GM12892 (cell line): ENCODE measurements at places on chromosomes 6 and 20.
A peak's percentile ranks its signal among the peaks of the same experiment; 100 is the strongest.

DNA sequence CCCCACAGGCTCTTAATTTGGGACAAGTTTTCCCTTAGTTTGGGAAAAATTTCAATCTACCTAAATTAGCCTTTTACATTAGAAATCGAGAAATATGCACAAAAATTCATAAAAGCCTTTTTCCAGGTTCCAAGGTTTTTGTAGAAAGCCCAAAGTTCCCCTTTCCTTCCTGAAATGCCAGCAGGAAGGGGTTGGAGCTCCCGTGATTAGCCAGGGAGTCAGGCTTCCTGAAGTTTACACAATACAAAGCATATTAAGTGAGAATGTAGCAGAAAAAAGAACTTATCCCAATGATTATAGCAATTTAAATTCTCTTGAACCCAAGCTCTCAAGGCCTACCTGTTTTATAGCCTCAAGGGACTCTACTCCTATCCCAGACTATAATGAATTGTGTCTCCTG is 39.1 kb downstream of the SYNJ2 start:
- no peak for DNase-seq

DNA sequence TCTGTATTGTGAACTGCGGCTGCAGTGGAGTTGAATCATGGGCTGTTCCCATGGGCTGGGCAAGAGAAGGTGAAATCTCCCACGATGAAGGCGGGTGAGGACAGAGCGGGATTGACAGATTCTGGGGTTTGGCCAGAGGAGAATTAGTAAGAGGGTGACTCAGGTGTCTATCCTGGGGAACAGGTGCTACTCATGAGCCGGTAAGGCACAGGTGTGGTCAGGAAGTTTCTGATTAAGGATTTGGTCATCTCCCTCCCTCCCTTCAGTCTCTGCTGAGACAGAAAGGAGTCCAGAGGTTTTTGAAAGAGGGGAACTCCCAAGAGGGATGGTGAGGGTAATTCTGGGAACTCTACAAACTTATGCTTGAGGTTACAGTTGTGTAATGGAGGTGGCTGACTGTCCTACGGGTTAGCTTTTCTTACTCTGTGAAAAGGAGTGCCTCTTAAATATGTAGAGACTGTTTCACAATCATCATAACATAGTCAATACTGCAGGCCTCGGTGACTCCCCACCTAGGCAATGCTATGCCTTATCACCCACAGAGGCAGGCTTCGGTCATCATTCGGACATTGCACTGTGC is 31.5 kb downstream of the SERPINB1 start:
- no peak for DNase-seq

- DNase-seq: peak; percentile 68
Measured at GRCh38 chr6:44126320-44127149, 717 bp downstream of the MRPL14 start.

DNA sequence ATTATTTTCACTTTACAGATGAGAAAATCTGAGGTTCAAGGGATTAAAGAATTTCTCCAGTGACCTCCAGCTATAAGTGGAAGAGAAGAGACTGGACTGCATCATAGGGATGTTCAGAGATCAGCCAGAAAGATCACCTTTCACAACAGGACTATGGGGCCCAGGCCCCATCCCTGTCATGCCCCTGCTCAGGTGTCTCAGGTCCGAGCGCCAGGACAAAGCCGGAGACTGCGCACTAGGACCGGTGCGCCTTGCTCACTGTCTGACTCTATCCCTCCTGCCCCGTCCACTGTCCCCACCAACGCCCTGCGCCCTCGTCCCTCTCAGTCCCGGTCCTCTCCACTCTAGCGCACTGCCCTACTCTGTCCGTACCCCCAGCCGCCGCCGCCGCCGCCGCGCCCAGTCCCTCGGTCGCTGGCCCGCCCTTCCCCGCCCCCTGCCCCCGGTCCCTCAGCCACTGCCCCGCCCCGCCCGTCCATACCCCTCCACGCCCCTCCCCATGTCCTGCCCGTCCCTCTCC is 521 bp upstream of the RAD21L1 start:
- DNase-seq: no peak

- DNase-seq: no peak
Measured at GRCh38 chr6:115467726-115468125, 593.0 kb downstream of the FRK start.

DNA sequence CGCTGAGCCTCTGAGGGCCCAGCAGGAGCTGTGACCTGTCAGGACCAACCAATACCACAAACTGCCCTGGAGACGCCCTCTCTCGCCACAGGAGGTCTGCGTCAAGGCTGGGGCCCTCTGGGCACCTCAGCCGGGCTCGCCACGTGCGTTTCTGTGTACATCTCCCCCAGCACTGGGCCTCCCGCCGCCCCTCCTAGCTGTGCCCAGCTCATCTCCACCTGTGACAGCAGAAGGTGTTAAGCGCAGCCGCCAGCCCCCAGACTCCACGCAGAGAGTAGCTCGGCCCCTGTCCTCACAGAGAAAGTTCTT is 91.4 kb downstream of the TAF4 start:
- DNase-seq: no peak

DNA sequence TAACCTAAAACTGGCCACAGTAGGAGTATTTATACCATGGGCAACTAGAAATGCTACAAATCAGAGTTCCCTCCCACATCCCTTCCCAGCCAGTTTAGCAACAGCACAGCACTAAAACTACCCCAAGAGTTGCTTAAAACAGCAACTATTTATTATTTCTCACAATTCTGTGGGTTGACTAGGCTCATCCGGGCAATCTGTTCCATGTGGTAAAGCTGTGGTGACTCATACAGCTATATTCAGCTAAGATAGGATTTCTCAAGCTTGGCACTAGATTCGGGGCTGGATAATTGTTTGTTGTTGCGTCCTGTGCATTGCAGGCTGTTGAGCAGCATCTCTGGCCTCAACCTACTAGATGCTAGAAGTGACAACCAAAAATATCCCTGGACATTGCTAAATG is 8.6 kb upstream of the HECA start:
- no peak for DNase-seq

DNA sequence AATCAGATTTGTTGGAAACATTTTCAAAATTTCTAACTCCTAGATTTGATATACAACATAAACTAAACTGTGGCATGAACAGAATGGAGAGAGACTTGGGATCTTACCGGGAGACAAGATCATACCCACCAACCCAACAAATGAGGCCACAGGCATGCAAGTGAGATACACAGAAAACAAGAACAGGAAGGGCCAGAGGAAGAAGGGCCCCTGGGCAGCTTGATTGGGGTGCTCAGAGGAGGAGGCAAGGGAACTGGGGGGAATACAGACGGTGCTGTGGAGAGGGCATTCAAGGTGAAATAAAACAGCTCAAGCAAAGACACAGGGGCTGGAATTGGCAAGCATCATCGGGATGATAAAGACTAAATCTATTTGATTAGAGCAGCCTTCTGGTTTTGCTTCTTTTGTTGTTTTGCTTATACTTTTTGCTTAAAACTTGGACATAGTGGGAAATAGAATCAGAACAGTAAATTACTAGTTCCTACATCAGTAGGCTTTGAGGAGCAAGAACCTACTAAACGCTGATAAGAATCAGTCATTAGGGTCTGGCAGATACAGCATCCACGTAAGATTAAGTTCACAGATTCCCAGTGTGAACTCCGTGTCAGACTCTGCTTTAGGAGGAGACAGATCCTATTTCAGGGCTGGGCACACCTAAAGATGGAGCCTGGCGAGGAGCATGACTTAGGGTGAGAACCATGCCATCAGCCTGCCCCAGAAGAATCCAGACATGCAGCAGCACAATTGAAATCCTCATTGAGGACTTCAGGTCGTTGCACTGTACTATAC is 3.5 kb upstream of the RAMACL start:
- no peak for DNase-seq

DNA sequence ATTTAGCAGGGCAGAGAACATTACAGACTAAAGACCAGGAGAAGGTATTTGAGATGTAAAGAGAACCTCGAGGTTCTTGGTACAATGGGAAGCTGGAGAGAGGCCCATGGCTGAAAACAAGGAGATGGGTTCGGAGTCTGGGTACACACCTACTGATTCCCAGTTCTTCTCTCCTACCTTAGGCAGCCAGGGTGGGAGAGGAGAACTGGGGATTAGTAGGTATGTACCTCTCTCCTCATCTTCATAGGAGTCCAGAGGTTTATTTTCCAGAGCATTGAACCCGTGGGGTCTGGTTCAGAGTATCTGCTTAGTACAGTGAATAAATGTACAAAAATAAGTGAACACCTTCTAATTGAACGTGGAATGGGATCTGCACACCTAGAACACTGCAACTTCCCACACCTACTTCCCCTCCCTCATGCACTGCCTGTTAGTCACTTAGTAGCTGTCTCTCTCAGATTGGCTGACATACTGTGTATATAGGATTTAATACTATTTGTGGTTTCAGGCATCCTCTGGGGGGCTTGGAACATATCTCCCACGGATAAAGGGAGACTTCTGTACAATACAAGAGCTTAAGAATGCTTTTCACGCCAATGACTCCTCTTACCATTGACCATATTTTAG is 23.5 kb upstream of the NUP153 start:
- no peak for DNase-seq

DNA sequence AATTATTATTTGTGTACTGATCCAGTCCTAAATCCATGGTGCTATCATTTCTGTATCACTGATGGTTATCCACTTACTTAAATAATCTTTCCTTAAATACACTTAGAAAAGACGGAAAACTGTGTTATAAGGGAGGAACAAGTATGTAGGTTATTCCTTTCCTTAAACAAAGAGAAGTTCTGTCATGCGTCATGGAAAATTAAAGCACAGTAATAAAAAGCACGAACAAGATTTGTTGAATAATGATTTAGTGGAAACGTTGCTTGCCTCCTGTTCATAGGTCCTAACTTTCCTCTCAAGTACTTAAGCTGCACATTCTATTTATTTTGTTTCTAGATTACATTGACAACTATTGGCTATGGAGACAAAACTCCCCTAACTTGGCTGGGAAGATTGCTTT is 120.4 kb downstream of the KHDC1L start:
- no peak for DNase-seq

GRCh38 chr6:37522836-37523235 is 23.1 kb upstream of the CCDC167 start:
- no peak for DNase-seq

DNA sequence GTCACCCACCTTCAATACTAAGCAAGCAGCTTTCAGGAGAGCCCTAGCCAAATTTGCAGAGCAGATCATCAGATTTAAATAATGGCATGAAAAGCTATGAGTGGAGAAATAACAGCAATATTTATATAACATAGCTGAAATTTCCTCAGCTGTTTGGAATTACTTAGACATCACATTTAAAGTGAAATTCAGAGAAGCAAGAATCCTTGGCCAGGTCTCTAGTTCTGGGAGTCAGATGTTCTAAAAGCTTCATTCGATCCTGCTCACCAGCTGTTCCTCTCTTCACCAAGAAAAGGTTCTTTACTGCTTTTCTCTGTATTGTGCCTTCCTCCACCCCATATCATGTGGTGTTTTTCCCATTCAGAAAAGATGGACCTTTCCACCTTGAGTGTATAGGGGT is 152.3 kb upstream of the JAG1 start:
- no peak for DNase-seq

- DNase-seq: no peak
Measured at GRCh38 chr6:31829633-31830283, 2.2 kb downstream of the HSPA1B start.

- DNase-seq: no peak
Measured at GRCh38 chr6:4560221-4561077, 215.8 kb upstream of the CDYL start.

DNA sequence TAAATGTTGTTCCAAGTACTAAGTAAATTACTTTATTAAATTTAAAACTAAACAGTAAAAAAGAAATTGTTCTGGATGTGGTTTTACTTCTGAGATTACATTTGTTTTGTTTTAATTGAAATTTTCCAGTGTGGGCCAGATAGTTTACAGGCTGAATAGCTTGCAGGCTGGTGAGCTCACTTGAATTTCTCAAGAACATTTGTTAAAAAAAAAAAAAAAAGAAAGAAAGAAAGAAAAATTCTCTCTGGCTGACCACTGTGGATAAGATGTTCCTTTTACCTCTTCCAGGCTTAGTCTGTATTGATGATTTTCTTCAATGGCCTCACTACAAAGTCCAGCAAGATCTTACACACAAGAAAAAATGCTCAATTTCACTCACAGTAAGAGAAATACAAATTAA is 85.4 kb downstream of the PLCG1 start:
- DNase-seq: no peak

GRCh38 chr6:143260857-143261256 is 189.6 kb downstream of the ADAT2 start:
- DNase-seq: no peak

DNA sequence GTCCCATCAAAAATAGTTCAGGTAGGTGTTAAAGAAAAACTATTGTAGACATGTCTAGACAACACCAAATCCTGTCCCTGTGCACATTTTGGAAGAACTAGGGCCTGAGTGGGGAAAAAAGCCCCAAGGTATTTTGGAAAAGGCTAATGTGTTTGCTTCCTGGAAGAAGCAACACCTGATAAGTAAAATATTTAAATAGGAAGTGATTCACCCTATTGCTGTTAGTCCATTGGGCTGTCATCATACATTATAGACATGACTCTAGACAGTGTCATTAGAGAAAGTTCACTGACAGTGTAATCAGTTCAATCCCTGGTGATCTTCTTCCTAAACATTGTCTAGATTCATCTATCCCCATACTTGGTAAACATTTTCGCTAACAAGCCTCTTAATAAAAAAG is 465.3 kb downstream of the CBLN4 start:
- no peak for DNase-seq

GRCh38 chr20:47330933-47331708 is 25.4 kb downstream of the ZMYND8 start:
- no peak for DNase-seq

GRCh38 chr6:72151742-72152141 is 265.4 kb downstream of the RIMS1 start:
- no peak for DNase-seq

- no peak for DNase-seq
Measured at GRCh38 chr20:60213126-60213893, 255.1 kb downstream of the CDH26 start.

- no peak for DNase-seq
Measured at GRCh38 chr6:33439956-33440648, 14.3 kb upstream of the ZBTB9 start.

DNA sequence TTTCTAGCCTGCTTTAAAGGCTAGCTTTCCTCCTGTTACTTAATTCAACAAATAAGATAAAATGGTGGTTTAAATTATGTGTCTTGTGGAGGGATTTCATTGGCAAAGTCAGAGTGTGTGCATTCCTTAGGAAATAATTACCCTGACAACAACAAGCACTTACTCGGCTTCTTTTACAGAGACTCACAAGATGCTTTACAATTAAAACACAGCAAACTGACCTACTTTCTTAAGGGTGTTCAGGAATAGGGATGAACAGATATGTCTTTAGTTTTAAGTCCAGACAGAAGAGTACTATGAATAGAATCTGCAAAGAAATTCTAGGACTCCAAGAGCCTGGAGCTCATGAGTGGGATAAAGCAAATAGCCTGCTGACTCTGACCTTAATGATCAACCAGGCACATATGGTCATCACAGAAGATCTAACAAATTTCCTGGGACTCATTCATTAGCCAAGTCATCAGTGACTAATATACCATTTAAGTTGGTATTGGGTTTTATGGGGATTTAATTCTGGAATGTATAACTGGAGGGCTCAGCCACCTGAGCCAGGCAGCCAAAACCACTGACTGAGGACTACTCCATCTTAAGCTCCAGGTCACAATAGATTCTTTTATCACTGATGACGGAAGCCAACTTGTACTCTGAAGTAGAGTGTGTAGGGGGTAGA is 161.8 kb upstream of the RIMS1 start:
- no peak for DNase-seq

GRCh38 chr6:21595285-21596144 is 2.0 kb downstream of the SOX4 start:
- peak; percentile 40 for DNase-seq
